Retinal pigment epithelial cell (primary cell): ENCODE measurements at places on chromosomes 6 and 20.

- DNase-seq = no peak
Observed at GRCh38 chr6:103797738-103798137, 1062.0 kb downstream of the HACE1 start.

GRCh38 chr20:50248104-50248641 is 57.5 kb downstream of the CEBPB start:
- DNase-seq = no peak

DNA sequence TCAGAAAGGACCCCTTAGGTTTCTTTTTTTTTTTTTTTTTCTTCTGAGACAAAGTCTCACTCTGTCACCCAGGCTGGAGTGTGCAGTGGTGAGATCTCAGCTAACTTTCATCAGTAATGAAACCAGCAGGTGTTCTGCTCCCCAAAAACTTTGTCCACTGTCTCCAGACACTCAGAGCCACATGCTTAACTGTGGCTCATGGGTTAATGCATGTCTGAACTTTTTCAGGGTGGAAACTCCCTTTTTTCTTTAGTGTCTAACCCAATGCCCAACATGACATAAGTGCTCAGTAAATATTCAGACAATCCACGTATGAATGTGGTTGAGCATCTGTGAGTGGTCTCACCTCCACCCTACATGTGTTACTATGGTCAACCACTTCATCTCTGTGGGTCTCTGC is 45.4 kb downstream of the MYB start:
- no peak for DNase-seq

GRCh38 chr6:148069256-148069655 is 273.4 kb upstream of the SASH1 start:
- DNase-seq = no peak

DNA sequence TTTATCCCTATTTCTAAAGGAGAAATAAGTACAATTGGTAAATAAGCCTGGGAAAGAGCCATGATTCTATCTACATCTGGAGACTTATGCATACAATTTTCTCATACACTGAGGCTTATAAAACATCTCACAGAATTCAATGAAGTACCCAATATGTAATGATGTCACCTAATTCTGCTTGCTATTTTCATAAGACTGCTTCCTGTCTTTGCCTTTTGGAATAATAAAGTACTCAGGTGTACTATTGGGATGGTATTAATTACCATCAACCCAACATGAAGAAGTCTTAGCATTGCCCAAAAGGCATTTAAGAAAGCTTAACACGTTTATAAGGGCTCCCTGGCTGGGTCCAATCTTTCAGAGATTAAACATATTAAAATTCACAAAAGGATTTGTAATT is 216.4 kb upstream of the TSHZ2 start:
- no peak for DNase-seq

DNA sequence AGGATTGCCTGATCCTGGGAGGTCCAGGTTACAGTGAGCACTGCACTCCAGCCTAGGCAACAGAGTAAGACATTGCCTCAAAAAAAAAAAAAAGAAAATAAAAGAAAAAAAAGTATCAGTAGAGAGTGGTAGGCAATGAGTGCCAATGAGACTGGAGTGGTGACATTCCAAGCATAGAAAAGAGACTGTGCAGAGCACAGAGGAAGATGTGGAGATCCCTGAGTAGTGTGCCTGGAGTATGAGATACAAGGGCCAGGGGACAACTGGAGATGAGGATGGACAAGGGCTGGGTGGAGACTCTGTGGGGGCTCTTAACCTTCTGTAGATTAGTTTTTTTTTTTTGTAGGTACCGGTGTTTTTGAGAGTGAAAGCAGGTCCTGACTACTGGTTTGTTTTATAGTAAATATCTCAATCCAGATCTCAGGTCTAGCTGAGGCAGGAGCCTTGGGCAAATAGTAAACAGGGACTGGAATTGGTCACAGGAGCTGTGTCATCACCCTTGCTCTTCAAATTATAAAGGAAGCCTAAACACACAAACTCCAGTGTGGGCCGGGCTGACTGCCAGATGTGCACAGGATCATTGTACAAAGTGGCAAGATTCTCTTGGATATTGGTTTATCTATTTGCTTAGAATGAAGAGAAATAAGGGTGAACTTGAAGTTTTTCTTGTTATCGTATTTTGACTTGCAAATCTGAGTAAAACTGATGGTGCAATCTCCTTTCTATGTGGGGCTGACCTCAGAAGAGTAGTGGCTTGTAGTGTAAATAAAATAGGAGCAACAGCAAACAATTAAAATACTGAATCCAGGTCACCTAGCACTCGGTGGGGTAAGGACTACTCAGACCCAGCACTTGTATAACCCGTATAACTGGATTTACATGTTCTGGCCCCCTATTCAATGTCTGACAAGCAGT is 144.9 kb downstream of the SOX4 start:
- DNase-seq = no peak

DNA sequence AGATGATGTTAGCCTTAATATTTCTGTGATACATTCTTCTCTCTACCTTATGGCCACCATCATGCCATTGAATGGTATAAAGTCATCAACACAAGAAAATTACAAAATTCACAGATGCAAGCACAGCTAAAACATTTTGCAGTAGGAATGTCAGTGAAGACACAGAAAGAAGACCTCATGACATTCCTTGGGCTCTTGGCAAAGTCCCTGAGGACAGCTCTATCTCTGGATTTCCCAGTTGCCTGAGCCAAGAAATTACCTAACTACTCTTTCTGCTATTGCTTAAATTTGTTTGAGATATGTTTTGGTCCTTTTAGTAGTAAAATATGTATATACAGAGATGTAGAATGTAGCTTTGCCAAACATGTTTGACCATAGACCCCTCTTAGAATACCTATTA is 201.0 kb upstream of the STXBP5 start:
- DNase-seq = no peak

DNA sequence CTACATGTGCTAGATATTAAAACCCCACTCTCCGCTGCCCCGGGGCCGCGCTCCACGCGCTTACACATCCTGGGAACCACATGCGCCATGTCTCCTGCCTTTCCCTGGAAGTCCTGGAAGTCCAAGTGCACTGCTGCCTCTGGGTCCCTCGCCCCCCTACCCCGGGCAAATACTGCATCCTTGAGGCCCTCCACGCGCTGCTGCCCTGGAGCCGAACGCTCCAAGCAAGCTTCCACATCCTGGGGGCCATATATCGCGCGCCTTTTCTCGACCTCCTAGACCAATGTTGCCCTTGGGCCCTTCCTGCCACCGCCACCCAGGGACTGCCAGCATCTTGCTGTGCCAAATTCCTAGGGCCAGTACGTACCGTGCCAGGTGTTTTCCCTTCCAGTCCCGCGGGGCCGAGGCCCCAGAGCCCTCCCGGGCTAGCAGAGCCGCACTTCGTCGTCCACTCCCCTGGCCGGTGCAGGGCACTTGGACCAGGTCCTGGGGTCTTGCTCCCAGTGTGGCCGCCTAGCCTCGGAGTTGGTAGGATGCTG is 779 bp upstream of the KCNG1 start:
- DNase-seq = no peak

GRCh38 chr6:23929201-23929600 is 196.8 kb upstream of the NRSN1 start:
- DNase-seq = no peak

DNA sequence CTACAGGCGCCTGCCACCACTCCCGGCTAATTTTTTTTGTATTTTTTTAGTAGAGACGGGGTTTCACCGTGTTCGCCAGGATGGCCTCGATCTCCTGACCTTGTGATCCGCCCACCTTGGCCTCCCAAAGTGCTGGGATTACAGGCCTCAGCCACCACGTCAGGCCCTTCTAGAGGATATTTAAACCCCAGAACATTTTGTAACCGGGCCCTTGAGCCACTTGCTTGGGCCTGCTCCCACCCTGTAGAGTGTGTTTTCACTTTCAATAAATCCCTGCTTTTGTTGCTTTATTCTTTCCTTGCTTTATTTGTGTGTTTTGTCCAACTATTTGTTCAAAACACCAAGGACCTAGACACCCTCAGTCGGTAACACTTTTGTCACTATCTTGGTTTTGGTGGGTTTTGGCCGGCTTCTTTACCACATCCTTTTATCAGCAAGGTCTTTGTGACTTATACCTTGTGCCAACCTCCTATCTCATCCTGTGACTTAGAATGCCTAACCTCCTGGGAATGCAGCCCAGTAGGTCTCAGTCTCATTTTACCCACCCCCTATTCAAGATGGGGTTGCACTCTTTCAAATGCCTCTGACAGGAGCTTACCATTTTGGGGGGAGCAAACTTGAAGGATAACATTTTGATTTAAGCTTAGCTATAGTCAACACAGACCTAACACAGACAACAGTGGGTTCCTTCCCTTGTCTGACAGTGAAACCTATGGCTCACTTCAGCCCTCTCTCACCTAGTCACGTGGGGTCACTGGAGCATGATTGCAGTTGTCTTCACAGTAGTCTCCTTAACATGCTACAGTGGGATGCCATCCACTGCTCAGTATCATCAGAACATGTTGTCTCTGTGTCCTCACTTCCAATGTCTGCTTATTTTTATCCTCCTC is 27.9 kb upstream of the KIF6 start:
- no peak for DNase-seq

DNA sequence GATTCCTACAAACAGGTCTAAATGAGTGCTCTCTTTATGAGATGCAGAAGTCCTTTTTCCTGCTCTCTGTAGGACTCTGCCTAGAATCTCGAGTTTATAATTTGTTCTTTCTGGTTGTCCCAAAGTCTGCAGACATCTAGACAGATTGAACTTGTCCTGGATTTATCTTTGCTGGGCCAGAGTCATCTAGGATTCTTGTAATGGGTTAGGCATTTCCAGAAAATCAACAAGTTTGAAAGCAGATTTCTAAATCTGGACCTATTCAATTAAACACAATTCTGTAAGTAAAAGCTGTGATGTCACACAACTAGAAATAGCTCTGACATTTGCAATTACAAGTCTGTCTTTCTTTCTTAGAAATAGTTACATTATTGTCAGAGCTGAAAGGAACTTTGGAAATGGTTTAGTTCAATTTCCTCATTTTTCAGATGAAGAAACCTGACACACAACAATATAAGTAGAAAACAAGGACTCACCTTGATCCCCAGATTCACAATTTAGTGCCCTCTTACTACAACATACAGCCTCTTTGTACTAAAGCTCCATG is 4.2 kb upstream of the RSPO3 start:
- no peak for DNase-seq

- no peak for DNase-seq
Observed at GRCh38 chr6:18264923-18265377, 620 bp upstream of the DEK start.
